ENCODE measurements at places on chromosomes 16 and 17. TPM values are rescaled to one million over a fixed set of nuclear protein-coding genes. Genes with fewer than 3 reads are reported as not detected.

CCDC144A gene
- total RNA-seq, result 1.7 TPM

DNA sequence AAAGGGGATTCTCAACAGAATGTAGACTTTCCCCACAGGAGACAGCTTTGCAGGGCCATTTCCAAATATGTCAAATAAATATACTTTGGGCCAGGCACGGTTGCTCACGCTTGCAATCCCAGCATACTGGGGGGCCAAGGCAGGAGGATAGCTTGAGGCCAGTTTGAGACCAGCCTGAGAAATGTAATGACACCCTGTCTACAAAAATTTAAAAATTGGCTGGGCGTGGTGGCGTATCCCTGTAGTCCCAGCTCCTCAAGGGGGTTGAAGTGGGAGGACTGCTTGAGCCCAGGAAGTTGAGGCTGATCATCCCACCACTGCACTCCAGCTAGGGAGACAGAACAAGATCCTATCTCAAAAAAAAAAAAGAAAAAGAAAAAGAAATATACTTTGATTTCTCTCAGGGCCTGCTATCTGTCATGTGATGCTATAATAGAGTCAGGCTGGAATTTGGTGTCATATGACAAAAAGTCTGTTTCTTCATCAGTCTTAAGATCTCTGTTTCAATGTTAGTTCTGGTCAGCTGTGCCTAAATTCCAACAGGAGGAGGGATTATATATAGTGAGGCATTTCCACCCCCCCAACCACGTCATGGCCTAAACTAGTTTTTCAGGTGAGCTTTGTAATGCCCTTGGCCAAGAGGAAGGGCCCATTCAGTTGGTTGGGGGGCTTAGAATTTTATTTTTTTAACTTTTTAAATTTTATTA is 4.3 kb upstream of the ZDHHC7 start:
- DNase-seq, result no peak

GRCh38 chr17:42740699-42741098 is 4.1 kb downstream of the EZH1 start:
- no peak for DNase-seq

GRCh38 chr17:37317867-37318266 is 57.9 kb upstream of the C17orf78 start:
- no peak for DNase-seq

DNA sequence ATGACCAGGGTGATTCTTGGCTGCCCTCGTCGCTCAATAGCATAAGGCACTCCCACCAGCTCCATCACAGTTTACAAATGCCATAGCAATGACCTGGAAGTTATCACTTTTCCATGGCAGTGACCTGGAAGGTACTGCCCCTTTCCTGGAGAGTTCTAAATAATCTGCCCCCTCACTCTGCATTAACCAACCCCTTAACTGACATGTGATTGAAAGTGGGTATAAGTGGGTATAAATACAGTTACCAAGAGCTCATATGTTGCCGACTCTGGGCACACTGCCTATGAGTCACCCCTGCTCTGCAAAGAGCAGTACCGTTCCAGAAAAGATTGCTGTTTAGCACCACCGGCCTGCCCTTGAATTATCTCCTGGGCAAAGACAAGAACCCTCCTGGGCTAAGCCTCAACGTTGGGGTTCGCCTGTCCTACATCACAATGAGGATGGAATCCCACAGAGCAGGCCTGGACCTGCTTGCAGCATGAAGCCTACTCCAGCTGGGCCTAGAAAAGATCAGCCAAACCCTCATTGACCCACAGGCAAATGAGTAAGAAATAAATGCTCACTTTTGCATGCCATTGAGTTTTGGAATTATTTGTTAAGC is 95.2 kb upstream of the SEC14L1 start:
- DNase-seq, result no peak

GRCh38 chr16:1003391-1004347 is 22.1 kb downstream of the SOX8 start:
- no peak for DNase-seq

VPS35 gene
- total RNA-seq, result 58.1 TPM

DNA sequence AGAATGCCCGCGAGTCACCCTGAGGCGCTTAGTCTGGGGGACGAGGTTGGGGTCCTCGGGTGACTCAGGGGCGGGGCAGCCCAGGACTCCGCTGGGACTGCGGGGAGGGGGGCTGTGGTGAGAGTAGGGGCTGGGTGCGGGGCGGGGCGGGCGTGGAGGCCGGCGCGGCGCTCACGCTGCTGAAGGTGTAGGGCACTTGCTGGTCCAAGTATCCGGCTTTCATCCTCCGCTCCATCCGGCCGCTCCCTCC is 832 bp downstream of the ETV4 start:
- no peak for DNase-seq

GRCh38 chr16:53541326-53541725 is 38.3 kb upstream of the AKTIP start:
- no peak for DNase-seq

GRCh38 chr16:66127459-66128370 is 238.8 kb upstream of the CDH5 start:
- DNase-seq, result no peak

- no peak for DNase-seq
Observed at GRCh38 chr17:78368348-78368747, 8.5 kb upstream of the SOCS3 start.

DNA sequence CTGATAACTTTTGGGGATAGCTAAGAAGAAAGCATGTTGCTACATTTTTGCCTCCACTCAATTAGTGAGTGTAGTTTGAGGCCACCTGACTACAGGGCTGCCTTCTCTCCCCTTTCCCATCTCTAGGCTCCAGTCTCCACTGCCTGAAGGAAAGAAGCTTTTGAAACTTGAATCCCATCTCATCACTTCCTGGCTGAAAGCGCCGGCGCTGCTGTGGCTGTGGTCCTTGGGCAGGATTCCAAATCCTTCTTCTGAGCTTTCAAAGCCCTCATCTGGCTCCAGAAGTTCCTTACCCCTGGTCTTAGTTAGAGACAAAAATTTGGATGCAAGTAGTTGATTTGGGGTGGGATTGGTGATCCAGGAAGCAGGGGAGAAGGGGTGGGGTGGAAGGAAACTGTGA is 119.4 kb downstream of the FOXL1 start:
- DNase-seq, result no peak

CA7 gene
- total RNA-seq, result 1.8 TPM

TMIGD1 gene
- total RNA-seq, result not detected

DNA sequence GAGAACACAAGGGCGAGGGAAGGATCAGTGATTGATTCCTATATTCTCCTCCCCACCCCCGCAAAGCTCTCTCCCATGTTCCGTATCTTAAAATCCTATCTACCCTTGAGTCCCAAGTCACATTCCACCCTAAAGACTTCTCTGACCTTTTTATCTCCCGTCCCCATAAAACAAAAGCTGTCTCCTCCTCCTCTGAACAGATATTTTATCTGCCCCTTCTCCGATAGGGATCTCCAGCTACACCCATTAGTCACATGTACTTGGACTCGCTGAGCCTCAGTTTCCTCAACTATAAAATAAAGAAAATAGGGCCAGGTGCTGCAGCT is 12.8 kb downstream of the GGA2 start:
- DNase-seq, result no peak

ABCC3 gene
- 0.71 TPM for total RNA-seq

DNA sequence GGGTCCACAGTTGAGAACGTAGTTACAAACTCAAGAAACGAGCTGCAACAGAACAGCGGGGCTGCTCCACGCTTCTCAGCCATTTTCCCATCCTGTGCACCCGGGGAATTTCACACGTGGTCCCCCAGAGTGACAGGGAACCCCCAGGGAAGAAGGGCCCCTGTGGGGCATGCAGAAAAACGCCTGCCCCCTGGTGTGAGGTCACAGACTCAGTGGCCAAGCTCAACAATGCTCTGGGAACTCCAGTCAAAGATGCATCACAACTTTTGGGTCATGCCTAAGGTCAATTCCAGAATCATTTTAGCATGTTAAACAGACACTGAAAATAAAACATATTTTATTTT is 115.4 kb downstream of the ZNF778 start:
- no peak for DNase-seq

PRR29 gene
- total RNA-seq, result 0.67 TPM

GRCh38 chr16:80300876-80301275 is 239.9 kb upstream of the DYNLRB2 start:
- no peak for DNase-seq

ENPP7 gene
- not detected for total RNA-seq

- no peak for DNase-seq
Observed at GRCh38 chr16:68696514-68696913, 40.6 kb upstream of the CDH1 start.

KRTAP4-8 gene
- total RNA-seq, result not detected

- no peak for DNase-seq
Observed at GRCh38 chr16:1541293-1542165, 8.1 kb downstream of the TMEM204 start.

- peak; percentile 71 for DNase-seq
Observed at GRCh38 chr17:79831265-79832217, 7.7 kb downstream of the CBX4 start.

GRCh38 chr17:19703106-19703827 is 13.1 kb downstream of the SLC47A2 start:
- no peak for DNase-seq

DCAF7 gene
- total RNA-seq, result 94.1 TPM

CCL17 gene
- not detected for total RNA-seq

- no peak for DNase-seq
Observed at GRCh38 chr17:78753316-78754250, 28.5 kb downstream of the CYTH1 start.

DNA sequence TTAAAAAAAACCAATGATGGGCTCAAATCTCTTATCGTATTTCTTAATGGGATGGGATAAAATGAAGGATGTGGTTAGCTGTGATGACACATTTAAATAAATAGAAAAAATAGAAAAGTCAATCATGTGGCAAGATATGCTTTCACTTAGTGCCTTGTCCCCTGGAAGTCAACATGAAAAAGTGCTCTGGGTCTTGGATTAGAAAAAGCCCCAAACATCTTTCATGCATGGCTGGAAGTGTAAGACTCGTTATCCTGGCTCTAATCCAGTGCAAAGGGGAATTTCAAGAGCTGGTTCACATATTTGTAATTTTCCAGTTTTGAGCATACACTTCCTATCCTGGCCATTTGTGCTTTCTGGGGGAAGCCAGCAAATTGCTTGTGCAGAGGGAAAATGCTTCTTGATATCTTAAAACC is 160.9 kb downstream of the MAP2K6 start:
- no peak for DNase-seq

GRCh38 chr16:50580180-50580798 is 32.1 kb downstream of the NKD1 start:
- DNase-seq, result no peak

DNA sequence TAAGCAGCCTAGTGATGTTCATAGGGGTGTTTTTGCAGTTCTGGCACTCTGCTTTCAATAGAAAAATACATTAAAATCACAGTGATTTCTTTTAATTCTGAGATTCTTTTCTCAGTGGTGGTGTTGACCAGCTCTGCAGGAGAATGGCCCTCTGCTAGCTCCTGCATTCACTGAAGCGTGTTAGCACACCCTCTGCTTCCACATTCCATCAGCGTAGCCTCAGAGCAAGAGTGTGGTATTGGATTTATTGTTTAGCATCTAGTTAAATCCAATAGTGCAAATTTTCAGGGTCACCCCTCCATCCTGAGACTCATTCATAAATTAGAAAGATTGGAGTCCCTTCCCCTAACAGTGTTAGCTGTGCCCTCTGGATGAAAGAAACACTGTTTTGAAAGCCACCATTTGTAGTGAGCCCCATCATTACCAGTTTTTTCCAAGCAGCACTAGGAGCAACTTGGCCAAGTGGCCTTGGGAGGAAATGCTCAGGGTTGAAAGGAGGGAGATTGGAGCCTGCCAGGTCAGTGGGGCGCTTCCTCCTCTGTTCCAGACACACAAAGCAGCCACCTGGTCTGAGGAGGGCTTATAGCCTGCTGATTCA is 45.7 kb downstream of the B9D1 start:
- no peak for DNase-seq

GRCh38 chr16:23947838-23948237 is 112.1 kb downstream of the PRKCB start:
- DNase-seq, result no peak

ATP6V0A1 gene
- total RNA-seq, result 55.3 TPM

GRCh38 chr17:78271419-78272170 is 40.2 kb downstream of the TMEM235 start:
- no peak for DNase-seq

DNA sequence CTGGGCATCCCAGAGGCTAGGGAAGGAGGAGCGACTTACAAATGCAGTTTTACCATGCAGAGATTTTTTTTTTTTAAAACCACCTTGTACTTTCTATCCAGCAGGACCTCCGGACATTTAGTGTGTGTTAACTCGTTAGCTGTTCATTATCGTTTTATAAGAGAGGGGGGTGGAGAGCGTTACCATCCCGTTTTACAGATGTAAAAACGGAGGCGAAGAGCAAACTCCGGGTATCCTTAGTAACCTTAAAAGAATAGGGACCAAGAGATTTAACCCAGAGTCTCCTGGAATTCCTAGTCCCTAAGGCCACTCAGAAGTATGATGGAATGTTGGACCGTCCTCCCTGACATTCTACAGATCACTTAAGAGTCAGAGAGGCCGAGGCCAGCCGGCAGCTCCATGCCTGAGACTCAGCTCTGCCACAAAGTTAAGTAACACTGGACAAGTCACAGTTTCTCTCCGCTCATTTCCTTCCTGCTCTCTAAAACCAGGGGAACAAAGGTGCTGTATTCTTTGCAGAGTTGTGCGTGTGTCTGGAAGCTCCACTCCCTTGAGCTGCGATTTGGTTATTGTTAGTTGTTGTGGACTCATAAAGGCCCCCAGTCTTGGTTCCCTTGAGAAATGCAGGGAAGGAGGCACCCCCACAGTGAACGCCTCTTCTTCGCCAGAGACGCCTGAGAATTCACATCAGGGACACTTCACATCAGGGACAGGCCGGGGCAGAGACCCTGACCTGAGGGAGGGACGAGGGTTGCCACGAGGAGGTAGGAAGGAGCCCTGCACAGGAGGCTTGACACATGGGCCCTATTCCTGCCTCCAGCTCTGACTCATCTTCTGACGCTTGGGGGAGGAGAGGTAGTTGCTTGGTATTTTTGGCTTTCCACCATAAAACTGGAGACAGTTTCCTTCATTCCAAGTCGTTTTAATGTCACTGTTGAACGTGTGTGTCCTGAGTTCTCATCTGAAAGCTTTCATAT is 1.2 kb downstream of the DUSP14 start:
- DNase-seq, result no peak

CD300LB gene
- not detected for total RNA-seq

DNA sequence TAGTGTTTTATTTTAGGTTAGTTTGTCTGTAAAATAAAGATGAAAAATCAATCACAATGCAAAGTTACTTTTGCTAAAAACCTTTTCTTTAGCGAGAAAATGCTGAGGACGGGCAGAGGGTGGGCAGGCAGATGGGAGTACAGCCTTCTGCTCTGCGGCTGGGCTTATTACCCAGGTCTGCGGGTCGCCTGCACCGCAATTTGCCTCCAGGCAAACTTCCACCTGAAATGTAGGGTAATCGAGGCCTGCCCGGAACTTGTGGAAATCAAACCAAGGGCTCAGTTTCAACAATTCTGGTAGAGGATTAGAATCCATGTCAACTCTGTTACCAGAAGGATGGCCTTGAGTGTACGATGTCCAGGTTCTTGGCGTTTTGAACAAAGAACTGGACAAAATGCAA is 22.3 kb upstream of the MMD start:
- DNase-seq, result no peak

DNA sequence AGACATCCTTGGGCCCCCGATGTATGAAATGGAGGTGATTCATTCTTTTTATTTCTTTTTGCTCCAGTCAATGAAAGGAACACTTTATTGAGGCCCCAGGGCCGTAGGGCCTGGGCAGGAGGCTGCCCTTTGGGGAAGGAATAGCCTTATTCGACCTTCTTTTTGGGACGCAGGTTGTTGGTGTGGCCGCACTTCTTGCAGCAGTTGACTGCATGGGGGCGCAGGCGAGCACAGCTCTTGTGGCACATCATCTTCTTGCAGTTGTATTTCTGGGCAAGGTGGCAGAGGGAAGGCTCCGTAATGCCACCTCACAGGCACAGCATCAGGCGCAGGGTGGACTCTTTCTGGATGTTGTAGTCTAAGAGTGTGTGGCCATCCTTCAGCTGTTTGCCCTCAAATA is 50.9 kb downstream of the SIAH1 start:
- DNase-seq, result peak; percentile 68

All from H1 (cell line).